Effector memory CD8-positive, alpha-beta T cell (primary cell): ENCODE measurements at places on chromosomes 12 and 14.

DNA sequence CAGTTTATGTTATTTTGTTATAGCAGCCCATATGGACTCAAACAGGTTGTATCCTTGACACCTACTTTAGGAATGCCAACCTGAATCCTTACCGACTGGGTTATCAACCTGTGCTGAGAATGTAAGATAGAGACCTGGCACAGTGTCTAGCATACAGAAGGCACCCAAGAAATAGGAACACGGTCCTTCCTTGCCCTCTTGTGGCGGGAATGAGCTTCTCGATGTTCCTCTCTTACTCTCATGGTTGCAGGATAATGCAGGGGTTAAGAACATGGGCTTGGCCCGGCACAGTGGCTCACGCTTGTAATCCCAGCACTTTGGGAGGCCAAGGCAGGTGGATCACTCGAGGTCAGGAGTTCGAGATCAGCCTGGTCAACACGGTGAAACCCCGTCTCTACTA, 6.5 kb downstream of the C12orf43 start:
- H3K4me1 ChIP-seq: peaks cover 13% of the 10 kb centered on the region
- H3K36me3 ChIP-seq: peaks cover 39% of the 10 kb centered on the region
- no peak for DNase-seq
- H3K27me3 ChIP-seq: no peaks in the 10 kb centered on the region
- H3K4me3 ChIP-seq: no peak overlapping the region

DNA sequence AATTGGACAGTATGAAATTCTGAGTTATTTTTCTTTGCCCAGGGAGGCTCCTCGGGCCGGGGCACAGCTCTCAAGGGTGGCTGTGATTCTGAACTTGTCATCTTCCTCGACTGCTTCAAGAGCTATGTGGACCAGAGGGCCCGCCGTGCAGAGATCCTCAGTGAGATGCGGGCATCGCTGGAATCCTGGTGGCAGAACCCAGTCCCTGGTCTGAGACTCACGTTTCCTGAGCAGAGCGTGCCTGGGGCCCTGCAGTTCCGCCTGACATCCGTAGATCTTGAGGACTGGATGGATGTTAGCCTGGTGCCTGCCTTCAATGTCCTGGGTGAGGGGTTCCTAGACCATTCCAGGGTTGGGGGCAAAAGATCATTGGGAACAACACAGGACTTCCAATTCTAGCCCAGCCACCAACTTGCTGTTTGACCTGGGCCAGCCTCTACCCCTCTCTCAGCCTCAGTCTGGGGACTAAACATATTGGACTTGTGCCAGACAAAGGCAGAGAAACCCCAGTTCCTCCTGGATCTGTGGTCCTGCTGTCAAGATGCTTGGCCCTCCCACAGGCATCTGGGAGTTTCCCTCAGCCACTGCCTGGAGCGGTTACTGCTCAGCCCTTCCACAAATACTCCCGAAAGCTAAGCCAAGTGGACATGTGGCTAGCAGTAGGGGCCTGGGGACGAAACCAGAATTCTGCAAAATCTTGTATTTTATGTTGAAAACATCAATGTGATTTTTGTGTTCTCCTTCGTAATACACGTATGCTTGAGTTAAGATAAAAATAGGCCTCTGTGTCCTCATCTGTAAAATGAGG, 3.5 kb downstream of the OAS3 start:
- H3K4me1 ChIP-seq: peaks cover 20% of the 10 kb centered on the region
- H3K4me3 ChIP-seq: no peak overlapping the region
- DNase-seq: no peak

DNA sequence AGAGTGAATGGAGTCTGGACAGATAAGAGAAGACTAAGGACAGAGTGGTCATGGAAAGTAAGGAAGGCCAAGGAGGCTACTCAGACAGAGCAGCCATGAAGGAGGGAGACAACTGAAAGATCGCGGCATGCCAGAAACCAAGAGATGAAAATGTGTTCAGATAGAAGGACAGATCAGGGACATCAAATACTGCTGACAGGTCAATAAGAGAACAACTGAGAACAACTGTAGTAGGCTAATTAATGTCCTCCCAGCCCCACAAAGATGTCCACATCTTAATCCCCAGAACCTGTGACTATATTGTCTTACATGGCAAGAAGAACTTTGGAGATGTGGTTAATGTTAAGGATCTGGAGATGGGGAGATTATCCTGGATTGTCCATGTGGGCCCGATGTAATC, 15.0 kb upstream of the HELB start:
- H3K27ac ChIP-seq: peak overlapping the region; percentile 88
- no peaks in the 10 kb centered on the region for H3K27me3 ChIP-seq

DNA sequence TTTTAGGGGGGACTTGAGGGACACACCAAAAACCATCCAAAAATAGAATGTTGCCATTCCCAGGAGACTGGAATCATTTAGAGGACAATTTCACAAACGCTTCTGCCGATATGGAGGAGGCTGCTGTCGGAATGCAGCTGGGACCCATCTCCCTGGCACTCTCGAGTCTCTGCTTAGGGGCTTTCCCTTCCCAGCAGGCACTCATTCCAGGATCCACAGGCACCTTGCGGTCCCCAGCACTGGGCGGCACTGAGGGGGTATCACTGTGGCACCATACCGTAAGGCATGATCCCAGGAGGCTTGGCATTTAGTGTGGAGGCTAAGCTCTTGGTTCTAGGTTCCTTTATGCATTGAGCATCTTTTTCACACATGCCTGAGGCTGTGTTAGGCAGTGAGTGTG, 36.6 kb upstream of the LTBP2 start:
- peaks cover 16% of the 10 kb centered on the region for H3K4me1 ChIP-seq
- no peak overlapping the region for H3K4me3 ChIP-seq
- H3K36me3 ChIP-seq: no peaks in the 10 kb centered on the region

DNA sequence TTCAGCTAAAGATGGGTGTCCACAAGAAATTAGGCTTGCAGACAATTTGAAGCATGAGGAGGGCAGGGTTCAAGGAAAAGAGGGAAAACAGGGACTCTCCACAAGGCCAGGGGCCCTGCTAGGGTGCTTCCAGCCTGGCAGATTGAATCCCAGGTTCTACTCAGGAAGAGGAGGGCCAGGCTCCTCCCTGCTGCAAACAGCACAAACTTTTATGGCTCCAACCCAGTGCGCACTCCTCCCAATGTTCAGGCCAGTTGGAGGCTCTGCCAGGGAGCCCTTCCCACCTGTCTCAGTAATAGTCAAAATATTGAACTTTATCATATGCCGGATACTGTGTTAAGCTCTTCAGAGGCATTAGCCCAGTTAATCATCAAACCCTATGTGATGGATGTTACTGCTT, 244.4 kb downstream of the SYT1 start:
- no peaks in the 10 kb centered on the region for H3K36me3 ChIP-seq
- H3K4me3 ChIP-seq: no peak overlapping the region
- H3K4me1 ChIP-seq: no peaks in the 10 kb centered on the region
- no peak overlapping the region for H3K27ac ChIP-seq

GRCh38 chr14:37988472-37988871, 219.2 kb upstream of the SSTR1 start:
- DNase-seq: no peak
- H3K4me1 ChIP-seq: no peaks in the 10 kb centered on the region
- H3K36me3 ChIP-seq: no peaks in the 10 kb centered on the region

- peak overlapping the region; percentile 91 for H3K27ac ChIP-seq
- H3K27me3 ChIP-seq: no peaks in the 10 kb centered on the region
- H3K36me3 ChIP-seq: peaks cover 7% of the 10 kb centered on the region
- no peak for DNase-seq
- H3K4me1 ChIP-seq: peaks cover 45% of the 10 kb centered on the region
- peak overlapping the region; percentile 71 for H3K4me3 ChIP-seq
Observed at GRCh38 chr14:50521912-50522341, 10.4 kb downstream of the MAP4K5 start.

GRCh38 chr12:52209321-52209720, 17.5 kb upstream of the KRT80 start:
- H3K27me3 ChIP-seq: peaks cover 72% of the 10 kb centered on the region
- H3K36me3 ChIP-seq: no peaks in the 10 kb centered on the region
- H3K27ac ChIP-seq: no peak overlapping the region
- peaks cover 10% of the 10 kb centered on the region for H3K4me1 ChIP-seq
- no peak overlapping the region for H3K4me3 ChIP-seq
